CMK (cell line): ENCODE measurements at places on chromosomes 1 and 21.

- DNase-seq = no peak
Measured at GRCh38 chr1:182395906-182396305, 4.3 kb upstream of the GLUL start.

GRCh38 chr1:23799570-23800399, 769 bp downstream of the GALE start:
- no peak for DNase-seq

- no peak for DNase-seq
Measured at GRCh38 chr1:109884242-109884891, 26.3 kb upstream of the CSF1 start.

- no peak for DNase-seq
Measured at GRCh38 chr1:229993060-229993459, 74.0 kb upstream of the GALNT2 start.

DNA sequence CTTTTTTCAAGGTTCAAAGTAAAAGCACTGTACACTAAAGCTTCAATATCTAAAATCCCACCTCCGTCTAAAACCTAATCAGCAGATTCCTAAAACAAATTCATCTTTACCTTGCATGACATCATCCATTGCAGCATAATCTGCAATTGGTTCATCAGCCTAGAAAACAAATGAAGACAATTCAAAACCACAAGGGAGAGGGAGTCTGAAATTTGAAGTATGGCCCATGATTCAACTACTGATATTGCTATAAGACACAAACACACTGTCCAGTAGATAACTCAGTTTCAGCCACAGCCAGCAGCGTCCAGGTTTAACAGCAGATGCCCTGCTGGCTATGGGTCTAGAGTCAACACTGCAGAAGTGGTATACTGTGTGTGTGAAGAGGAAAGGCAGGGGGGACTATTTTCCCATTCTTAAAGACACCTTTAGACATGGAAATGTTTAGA, 17.9 kb upstream of the RAP1GAP start:
- no peak for DNase-seq

DNA sequence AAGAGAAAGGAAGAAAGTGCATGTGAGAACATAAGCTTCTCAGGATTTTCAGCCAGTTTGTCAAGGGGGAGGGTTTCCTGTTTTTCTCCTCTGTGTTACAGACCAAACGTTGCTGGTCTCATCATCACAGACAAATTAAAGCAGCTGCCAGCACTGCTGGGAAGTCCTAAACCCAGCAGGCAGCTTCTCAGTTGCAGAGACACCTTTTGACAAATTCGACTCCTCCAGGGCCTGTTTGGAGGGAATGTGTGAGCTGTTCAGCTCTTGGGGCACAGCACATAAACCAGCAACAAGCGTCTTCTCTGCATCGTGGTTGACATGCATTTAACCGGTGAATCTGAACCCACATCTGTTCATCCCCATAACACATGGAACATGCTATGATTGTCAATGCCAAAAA, 454.6 kb upstream of the RUNX1 start:
- DNase-seq = no peak

DNA sequence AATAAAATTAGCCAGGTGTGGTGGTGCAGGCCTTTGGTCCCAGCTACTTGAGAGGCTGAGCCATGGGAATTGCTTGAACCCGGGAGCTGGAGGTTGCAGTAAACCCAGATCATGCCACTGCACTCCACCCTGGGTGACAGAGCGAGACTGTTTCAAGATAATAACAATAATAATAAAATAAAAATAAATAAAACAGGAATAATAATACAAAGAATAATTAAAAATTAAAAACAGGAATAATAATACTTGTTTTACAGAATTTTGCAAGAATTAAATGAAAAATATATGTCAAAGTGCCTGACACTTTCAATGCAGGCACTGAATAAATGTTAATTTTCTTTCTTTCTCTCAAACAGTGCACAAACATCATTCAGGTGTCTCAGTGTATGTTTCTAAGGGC, 26.5 kb upstream of the CTH start:
- DNase-seq = no peak

DNA sequence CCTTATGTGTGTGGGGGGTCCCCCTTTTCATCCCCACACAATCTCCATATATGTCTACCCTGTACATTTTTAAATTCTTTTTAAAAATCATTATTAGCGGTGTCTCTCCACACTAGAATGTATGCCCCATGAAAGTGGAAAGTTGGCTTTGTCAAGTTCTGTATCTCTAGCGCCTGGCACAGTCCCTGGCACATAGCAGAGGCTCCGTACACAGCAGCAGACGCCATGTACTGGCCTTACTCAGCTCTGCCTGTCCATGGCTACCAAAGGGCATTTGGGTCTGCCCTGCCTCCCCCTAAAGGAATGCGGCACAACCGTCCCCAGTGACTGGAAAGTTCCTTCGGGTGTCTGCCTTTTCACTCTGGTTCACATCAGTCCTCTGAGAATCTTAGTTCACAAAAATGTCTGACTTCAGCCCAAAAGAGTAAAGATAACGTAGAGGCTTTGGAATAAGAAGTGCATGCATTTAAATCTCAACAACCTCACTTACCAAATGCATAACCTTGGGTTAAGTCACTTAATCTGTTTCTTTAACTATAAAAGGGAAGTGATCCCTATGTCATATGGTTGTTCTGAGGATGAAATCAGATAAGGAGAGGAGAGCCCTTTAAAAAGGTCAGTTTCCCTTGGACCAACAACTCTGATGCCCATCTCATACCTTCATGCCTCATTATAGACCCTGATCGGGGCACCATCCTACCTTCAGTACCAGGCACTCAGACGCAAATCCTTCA, 61.1 kb downstream of the CD46 start:
- no peak for DNase-seq

DNA sequence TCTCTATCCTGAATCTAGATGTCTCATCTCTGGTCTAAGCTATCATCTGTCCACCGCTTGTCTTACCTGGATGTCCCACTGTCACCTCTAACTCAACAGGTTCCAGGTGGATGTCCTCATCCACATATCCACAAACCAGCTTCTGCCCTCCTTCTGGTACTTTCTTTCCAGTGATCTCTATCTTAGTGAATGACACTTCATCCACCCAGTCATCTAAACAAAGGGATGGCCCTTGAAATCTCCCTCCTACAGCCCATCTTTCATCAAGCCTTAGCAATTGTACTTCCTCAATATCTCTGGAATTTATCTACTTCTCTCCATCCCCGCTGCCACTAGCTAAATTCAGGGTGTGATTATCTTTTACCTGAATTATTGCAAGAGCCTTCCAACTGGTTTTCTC, 33.9 kb upstream of the SERBP1 start:
- no peak for DNase-seq

DNA sequence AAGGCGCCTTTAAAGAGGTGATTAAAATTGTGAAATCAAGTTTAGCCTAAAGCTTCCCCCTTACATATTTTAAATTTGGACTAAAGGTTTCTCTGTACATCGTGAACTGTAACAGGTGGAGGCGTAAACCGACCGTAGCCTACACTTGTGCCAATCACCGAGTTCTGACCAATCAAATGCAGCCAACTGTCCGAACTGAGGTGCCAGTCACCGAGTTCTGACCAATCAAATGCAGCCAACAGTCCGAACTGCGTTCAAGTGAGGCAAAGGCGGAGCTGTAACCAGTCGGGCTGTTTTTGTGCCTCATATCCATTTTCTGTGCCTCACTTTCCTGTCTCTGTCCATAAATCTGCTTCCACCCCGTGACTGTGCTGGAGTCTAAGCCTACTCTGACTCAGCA, 7.4 kb downstream of the TFF1 start:
- no peak for DNase-seq

DNA sequence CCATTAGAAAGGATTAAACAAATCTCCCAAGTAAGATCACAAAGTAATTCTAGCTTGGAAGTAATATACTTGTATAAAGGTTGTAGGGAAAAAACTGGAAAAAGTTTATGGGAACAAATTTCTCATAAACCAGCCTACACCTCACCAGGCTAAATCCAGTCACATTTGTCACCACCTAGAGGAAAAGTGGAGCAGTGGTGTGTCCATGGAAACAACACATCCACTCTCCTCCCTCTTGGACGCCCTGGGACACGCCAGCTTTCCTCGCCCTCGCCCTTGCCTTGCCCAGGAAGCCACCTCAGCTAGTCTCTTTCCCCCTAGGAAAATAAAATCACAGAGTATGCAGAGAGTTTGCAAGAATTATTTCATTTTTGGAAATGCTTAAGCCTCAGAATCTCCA, 2.2 kb downstream of the PALMD start:
- no peak for DNase-seq

DNA sequence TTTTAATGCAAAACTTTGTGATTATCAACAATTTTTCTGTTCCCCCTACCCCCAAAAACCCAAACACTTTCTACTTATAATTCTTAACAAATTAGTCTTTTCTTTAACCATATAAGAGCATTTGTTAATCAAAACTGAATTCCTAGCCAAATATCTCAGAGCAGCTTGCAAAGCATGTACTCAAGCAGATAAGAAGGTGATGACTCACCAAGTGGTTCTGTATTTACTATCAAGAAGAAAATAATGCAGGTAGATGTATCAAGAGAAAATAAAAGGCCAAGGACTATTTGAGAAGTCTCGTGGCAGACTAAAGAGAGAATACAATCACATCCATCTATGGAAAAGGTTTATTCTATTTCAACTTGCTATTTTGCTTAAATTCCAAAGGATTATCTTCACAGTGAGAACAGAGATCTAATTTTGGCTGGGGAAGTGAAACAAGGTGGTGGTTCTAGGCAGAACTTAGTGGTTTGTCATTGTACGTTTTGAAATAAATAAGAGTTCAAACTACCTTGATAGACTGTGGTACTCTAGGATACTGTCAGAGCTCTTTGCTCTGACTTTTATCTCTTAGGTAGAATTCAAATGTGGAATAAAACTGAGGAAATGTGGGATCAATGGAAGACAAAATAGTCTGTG, 94.7 kb upstream of the NRIP1 start:
- DNase-seq = no peak
